ENCODE measurements at places on chromosomes 4 and X.

DNA sequence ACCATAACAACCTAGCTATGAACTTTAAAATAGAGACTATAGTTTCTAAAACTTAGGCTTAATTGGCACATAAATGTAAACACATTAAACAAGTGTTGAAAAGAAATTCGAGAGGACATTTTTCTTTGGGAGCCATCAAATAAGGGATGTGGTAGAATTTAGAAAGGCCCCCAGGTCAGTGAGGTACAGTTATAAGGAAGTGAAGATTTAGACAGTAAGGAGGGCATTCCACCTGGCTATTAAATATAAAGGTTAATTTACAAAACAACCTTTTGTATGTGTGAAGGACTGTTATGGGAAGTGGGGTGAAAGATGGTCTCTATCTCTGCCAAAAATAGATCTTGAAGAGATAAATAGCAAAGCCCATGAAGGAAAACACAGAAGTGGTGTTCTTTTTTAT, 83.9 kb downstream of the AFF1 start:
- no peak for DNase-seq

GRCh38 chrX:97524340-97524739, 640.6 kb downstream of the RPA4 start:
- DNase-seq, result no peak

GRCh38 chr4:11698033-11698432, 269.3 kb upstream of the HS3ST1 start:
- DNase-seq, result no peak

- peak; percentile 23 for DNase-seq
These were observed 89.2 kb upstream of the GPM6B start for GRCh38 chrX:13906093-13906492.

DNA sequence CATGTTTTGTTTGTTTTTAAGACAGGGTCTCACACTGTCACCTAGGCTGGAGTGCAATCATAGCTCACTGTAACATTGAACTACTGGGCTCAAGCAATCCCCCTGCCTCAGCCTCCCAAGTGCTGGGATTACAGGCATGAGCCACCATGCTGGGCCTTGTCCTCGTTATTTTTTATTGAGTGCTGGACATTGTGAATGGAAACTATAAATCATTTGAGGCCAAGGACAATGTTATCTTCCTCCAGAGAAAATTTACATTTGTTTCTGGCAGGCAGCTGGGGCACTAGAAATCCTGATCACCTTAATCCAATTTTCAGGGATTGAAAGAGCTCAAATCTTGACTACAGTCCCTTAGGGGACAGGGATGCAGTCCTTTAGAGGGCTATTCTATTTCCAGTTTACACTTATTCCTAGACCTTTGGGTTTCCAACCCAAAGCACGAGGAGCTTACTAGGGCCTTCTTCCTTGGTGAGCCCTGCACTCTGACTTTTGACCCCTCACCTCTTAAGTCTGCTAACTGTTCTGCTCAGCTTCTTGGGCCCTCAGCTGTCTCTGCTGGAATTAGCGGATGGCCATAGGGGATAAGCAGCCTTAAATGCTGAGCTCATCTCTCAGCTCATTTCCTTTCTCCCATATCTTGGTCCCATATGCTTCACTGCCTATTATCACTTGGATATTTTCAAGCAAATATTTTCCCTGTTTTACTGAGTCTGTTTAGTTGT, 23.0 kb upstream of the PDZD4 start:
- DNase-seq, result no peak

GRCh38 chrX:54534271-54534670, 4.3 kb downstream of the GNL3L start:
- DNase-seq, result no peak

GRCh38 chrX:68511255-68511654, 12.4 kb downstream of the YIPF6 start:
- peak; percentile 5 for DNase-seq

GRCh38 chr4:1550122-1551070, 133.7 kb downstream of the FAM53A start:
- DNase-seq, result no peak

DNA sequence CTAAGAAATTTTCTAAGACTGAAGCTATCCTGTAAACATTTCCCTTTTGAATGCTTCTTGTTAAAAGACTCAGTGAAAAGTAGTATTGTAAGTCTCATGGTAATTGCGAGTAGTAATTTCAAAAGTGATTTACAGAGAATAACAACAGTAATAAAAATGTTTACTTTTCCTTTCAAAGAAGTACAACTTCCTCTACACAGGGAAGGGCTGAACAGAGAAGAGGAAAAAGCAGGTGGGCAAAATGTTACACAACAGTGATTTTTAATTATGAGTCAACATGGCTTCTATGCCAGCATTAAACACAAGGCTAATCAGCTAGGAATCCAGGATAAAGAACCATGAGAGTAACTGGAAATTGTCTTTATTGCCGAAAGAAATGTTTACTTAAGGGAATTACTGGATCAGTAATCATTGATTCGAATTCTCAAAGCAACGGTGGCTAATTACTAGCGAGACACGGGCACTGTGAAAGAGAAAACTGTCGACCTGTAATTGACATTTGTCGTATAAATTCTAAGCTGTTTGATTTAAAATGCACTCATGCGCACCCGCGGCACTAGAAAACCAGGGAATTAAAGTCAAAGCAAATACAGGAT, 15.4 kb downstream of the UTP3 start:
- DNase-seq, result no peak

- DNase-seq, result no peak
These were observed 326.3 kb upstream of the ZCCHC13 start for GRCh38 chrX:73977542-73978169.

DNA sequence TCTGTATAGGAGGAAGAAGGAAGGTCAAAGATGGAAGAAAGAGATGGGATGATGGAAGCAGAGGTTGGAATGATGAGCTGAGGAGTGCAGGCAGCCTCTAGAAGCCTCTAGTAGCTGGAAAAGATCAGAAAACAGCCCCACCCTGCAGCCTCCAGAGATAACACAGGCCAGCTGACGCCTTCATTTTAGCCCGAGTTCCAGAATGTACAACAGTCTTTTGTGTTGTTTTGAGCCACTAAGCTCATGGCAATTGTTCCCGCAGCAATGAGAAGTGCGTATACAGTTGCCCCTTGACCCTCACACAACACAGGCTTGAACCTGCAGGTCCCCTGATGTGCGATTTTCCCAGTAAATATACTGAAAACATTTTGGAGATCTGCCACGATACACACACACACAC, 72.0 kb downstream of the WFS1 start:
- DNase-seq, result no peak

DNA sequence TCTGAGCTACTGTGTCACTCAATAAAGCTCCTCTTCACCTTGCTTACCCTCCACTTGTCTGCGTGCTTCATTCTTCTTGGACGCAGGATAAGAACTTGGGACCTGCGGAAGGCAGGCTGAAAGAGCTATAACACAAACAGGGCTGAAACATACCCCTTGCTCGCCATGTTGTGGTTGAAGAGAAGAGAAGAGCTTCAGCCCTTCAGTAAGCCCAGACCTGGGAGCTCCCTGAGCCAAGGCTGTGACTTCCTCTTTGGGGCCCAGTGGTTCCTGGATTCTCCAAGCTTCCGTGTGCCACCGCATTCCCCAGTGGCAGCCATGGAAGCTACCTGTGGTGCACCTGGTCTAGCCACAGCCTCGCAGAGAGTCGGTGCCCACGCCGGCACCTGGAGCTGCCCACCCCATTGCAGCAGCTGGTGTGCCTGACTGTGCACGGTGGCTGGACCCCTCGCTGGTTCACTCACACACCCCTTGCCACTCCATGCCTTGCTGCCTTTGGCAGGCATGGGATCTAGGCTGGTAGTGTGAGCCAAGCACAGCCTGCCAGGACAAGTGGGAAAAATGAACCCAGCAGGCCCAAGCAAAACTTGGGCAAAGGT, 160.6 kb downstream of the EVC2 start:
- no peak for DNase-seq

DNA sequence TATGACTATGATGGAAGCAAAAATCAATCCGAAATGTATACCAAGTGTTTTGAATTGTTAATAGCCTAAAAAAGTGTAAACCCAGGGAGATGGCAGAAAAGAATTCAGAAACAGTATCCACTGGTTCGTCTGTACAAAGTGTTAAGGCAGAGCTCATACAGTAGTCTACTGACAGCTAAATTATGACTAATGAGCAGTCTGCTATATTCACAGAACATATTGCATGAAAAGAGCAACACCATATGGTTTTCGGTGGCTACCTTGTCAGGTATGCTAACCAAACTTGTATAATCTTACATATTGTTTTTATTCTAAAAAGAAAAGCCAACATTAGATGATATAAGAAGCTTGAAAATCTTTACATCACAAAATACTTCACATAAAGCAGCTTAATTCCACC, 18.5 kb downstream of the EPHA5 start:
- no peak for DNase-seq

DNA sequence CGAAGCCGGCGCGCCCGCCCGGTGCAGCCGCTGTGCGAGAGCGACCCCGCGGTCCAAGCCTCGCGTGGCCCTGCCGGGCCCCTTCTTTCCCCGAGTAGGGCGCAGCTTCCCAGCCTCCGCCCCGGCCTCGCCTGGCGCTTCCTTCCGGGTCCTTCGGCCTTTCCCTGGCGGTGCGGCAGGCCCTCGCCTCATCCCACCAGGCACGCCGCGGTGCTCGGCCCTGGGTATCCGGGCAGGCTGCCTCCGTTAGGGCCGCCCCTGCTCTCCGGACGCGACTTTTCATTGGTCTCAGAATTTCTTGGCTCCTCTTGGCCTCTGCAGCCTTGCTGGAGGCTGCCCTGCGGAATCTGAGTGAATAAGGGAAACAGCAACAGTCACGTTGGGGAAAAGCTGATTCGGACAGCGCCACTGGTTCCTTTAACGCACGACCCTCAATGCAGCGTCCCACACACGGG, 429 bp downstream of the UVSSA start:
- DNase-seq, result peak; percentile 38

DNA sequence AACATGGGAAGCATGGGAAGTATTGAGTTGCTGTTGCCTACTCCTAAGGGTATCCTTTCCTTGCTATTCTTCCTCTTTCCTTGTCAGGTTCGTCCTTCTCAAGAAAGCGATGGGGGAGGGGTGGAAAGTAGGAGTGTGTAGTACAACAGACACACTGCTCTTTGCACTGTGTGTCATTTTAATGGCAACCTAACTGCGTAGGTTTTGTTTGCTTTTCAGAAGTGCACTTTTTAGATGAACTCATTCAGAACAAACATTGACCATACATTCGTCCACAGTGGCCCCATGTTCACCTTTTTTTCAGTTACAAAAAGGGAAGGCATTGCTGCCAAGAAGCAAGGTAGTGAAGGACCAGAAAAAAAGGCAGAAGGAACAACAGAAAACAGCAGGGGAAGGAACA, 10.2 kb upstream of the YIPF6 start:
- DNase-seq, result no peak

DNA sequence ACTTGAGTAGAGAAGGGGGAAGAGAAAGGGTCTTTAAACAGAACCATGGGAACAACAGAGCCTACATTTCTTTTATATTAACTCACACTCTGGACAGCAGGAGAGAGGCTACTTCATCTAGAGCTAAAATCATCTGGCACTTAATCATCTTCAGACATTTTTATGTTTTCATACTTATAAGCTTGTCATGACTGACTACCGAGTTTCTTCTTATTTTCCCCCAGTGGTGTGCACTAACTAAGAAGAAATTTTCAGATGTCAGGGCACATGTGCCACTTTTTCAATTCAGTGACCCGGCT, 11.8 kb upstream of the RTL5 start:
- DNase-seq, result no peak

DNA sequence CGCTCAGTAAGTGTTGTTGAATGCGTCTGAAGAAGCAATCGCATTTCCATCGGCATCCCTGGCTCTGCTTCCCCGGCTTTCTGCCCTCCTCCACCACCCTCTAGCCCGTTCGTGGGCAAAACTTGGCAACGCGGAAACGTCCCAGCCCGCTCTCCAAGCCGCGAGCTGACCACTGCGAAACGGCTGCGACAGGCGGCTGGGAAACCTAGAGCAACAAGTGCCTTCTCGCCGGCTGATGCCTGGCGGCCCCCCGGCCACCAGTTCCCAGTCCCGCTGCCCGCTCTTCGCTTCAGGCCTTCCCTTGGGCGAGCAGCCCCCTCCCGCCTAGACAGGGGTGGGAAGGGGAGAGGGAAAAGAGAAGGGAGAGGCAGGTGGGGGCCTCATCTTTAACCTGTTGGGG, 837 bp downstream of the CITED1 start:
- no peak for DNase-seq

- DNase-seq, result no peak
These were observed 241.1 kb downstream of the TACR3 start for GRCh38 chr4:103478734-103479133.

DNA sequence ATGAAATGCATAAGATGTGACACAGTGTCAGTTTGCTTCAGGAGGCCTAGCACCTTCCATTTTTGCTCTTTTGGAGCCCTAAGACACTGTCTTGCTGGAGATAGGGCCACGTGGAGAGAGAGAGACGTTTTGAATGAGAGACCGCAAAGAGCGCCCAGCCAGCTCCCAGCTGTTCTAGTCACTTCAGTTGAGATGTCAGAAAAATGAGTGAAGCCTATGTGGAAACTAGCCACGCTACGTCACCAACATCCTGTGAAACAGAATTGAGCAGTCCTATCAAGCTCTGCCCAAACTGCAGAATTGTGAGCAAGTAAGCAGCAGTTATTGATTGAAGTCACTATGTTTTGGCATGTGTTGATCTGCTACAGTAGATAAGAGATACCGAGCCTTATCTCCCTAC, 13.1 kb downstream of the GPR82 start:
- DNase-seq, result no peak

- DNase-seq, result no peak
These were observed 33.1 kb downstream of the GABRA3 start for GRCh38 chrX:152418025-152418424.

DNA sequence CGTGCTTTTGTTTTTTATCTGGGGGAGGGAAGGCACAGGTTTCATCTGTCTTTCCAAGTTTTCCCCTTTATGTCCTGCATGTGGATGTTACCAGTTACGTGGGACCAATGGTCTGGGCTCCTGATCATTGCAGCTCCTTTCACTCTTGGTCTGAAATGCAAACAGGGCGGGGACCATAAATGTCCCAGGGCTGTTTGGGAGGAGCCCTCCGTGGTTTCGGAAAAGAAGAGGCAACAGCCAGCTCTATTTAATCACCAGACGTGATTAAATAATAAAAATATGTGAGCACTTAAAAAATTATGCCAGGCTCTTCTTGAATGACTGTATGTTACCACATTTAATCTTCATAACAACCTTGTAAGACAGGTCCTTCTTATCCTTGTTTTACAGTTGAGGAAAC, 30.8 kb upstream of the C1GALT1C1 start:
- DNase-seq, result no peak

- DNase-seq, result no peak
These were observed 49.9 kb upstream of the TENM3 start for GRCh38 chr4:182193311-182193710.

DNA sequence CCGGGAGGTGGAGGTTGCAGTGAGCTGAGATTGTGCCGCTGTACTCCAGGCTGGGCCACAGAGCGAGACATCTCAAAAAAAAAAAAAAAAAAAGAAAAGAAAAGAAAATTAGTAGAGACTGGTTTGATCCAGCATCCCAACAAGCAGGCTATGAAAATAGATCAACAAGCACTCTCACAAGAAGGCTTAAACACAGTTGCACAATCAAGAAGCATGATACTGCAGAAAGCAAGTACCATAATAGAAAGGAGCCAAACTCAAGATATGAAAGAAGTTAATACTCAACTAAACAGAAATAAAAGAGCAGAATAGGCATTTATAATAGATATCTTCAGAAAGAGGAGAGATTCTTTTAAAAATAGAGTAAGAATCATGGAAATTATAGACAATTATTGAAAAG, 10.6 kb downstream of the TLR6 start:
- DNase-seq, result no peak

GRCh38 chr4:140308366-140309123, 64.9 kb upstream of the SCOC start:
- DNase-seq, result no peak
